ENCODE measurements at places on chromosomes 1 and 21. TPM values are rescaled to one million over a fixed set of nuclear protein-coding genes. Genes with fewer than 3 reads are reported as not detected.

- H3K27ac ChIP-seq = no peak overlapping the region
- DNase-seq = no peak
- no peaks in the 10 kb centered on the region for H3K36me3 ChIP-seq
- H3K4me3 ChIP-seq = no peak overlapping the region
Measured at GRCh38 chr21:29289317-29289716, 9.4 kb upstream of the BACH1 start.

GRCh38 chr1:154288661-154289060, 16.2 kb downstream of the HAX1 start:
- no peaks in the 10 kb centered on the region for H3K36me3 ChIP-seq
- DNase-seq = no peak

DNA sequence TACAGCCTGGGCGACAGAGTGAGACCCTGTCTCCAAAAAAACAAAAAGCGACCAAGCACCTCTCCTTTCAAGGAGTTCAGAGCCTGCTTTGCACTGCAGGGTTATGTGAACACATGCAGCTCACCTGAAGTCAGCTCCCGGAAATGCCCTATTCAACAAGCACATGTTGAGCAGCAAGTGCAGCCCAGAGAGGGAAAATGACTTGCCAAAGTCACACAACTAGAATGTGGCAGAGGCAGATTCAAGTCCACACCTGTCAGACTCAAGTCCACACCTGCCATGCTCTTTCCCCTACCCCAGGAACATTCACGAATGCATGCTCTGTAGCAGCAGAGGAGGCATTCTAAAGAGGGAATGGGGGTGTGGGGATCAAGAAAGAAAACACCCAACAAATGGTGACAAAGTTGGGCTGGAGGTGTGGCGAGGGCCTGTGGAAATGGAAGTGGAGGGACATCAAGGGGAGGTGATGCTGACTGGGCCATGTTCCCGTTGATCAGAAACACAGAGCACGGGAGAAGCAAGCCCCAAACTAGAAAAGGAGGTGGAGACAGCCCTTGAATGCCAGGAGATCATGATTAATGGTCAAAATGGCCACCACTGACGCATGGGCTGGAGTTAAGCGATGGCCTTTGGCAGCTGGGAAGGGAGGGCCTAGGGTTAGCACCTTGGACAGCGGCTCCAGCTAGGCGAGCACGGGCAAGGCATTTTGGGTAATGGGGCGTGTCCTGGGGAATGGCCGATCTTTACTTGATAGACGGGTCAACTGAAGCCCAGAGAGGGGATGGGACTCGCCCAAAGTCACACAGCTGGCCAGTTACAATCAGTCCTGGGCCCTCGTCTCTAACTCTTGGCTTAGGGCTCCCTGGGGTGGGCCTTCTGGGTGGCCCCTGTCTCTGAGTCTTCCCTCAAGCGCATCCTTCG, 21.5 kb downstream of the RAP1GAP start:
- H3K27ac ChIP-seq = no peak overlapping the region
- peaks cover 25% of the 10 kb centered on the region for H3K27me3 ChIP-seq
- no peak overlapping the region for H3K4me3 ChIP-seq
- peak; percentile 44 for DNase-seq
- no peaks in the 10 kb centered on the region for H3K36me3 ChIP-seq
- peaks cover 5% of the 10 kb centered on the region for H3K4me1 ChIP-seq

DNA sequence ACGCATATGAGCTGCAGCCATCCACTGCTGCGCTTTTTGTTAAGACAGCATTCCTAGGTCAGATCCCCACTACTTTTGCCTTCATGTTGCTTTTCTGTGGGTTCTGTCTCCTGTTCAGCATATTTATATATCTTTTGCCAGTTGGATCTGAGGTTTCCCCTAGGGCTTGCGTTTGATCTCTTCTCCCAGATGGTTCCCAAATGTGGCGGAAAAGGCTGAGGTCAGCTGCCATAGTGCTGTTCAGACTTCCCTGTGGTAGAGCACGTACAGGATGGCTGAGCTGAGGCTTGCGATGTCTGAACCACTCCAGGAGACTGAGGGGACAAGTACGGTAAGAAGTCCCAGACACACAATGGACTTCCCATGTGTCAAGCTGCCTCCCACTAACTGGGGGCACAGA, 39.8 kb downstream of the COL6A1 start:
- H3K27ac ChIP-seq = no peak overlapping the region
- no peak for DNase-seq
- no peaks in the 10 kb centered on the region for H3K36me3 ChIP-seq
- peaks cover 7% of the 10 kb centered on the region for H3K4me1 ChIP-seq
- H3K27me3 ChIP-seq = no peaks in the 10 kb centered on the region
- no peak overlapping the region for H3K4me3 ChIP-seq

DNA sequence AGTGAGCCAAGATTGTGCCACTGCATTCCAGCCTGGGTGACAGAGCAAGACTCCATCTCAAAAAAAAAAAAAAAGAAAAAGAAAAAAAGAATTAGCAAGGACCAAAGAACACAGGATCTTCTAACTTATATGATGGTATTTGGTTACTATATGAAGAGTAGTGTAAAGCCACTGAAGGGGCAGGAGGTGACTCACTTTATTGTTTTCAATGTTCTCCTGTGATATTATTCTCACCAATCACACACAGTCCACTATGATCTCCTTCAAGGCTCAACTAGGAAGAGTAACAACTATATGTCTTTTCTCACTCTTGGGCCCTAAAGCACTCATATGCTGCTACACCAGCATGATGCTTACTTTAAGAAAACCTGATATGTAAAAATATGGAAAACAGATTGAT, 26.7 kb downstream of the RC3H1 start:
- H3K36me3 ChIP-seq = peaks cover 10% of the 10 kb centered on the region
- no peak for DNase-seq
- no peak overlapping the region for H3K4me3 ChIP-seq
- no peaks in the 10 kb centered on the region for H3K27me3 ChIP-seq
- H3K27ac ChIP-seq = no peak overlapping the region

DNA sequence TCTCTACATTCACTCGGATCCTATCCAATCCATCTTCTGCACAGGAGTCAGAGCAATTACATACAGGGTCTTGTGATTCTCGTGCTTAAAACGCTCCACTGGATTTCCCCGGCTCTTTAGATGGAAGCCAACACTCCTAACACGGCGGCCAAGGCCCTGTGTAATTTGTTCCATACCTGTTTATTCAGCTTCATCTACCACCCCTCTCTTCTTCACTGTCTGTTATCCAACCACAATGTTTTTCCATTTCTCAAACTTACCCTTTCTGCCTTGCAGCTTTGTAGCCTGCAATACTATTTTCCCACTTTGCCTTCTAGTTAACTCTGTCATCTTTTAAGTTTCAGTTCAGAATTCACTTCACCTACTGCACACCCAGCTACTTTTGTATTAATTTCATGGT, 249.6 kb upstream of the USP25 start:
- H3K27me3 ChIP-seq = no peaks in the 10 kb centered on the region
- DNase-seq = no peak
- no peaks in the 10 kb centered on the region for H3K36me3 ChIP-seq
- H3K27ac ChIP-seq = no peak overlapping the region

Gene IL19
- total RNA-seq = not detected

Gene STYXL2
- 0.82 TPM for total RNA-seq

Measured in astrocyte (in vitro differentiated cells and primary cell).